ENCODE measurements at places on chromosomes 5 and 9.

DNA sequence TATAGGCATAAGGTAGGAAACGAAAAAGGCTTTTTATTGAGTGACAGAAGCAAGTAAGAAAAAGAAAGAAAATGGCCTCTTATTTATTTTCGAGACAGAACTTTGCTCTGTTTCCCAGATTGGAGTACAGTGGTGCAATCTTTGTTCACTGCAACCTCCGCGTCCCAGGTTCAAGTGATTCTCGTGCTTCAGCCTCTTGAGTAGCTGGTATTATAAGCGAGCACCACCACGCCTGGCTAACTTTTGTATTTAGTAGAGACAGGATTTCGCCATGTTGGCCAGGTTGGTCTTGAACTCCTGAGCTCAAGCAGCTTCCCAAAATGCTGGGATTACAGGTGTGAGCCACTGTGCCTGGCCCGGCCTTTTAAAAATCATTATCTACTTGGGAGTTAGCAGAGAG, 70.7 kb downstream of the NSD1 start:
- DNase-seq: no peak

DNA sequence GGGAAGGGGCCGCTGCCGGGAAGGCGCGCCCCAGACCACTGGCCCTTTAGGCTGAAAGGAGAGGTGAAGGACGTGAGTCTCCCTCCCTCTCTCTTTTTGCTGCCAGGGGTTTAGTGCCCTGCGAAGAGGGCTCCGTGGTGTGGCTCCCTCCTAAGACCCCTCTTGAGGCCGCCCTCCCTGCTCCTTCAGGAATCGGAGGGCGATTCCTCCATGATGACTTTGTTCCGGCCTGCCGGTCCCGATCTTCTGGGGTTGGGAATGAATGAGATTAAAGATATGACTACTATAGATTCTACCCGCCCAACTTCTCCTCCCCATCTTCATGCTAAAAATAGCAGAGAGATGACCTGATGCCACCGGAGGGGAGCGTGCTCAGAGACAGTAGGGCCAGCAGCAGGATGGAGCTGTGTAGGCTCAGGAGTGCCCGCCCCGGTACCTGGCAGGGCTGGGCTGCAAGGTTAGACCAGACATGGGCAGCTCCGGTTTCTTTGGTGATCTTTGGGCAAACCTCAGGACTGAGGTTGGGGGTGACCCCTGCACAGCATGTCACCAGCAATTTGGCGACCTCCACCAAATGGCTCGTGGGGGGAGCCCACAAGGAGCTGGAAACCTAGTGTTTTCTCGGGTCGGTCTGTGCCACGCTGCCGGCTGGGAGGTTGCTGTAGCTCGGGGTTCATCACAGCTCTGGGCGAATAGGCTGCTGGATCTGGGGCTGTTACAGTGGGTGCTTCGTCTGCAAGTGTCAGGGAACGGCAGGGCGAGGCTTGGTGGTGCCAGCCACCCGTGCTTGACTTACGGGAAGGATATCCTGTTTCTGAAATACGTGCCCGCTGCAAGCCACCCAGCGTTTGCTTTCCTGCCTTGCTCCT, 1.7 kb downstream of the OLFM1 start:
- DNase-seq: no peak

DNA sequence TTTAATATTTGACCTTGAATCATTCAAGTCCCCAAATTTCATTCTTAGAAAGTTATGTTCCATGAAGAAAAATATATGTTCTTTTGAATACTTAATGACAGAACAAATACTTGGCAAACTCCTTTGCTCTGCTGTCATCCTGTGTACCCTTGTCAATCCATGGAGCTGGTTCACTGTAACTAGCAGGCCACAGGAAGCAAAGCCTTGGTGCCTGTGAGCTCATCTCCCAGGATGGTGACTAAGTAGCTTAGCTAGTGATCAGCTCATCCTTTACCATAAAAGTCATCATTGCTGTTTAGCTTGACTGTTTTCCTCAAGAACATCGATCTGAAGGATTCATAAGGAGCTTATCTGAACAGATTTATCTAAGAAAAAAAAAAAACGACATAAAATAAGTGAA, 65.4 kb downstream of the WDR41 start:
- peak; percentile 81 for DNase-seq

DNA sequence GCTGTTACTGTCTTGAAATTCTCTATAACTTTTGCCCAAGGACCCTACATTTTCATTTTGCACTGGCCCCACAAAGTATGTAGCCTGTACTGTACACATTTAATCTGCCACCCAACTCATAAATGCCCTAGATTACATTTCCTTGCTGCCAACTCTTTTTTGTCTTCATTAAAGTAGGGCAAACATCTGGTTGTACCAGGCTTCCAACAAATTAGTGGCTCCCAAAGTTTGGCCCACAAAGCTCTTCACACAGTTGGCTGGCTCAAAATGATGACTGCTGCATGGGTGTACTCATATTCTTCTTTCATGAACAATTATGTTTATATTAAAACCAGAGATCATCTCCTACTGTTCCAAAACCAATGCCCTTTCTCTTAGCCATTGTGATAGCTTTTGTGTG, 45.3 kb downstream of the GNA14 start:
- DNase-seq: no peak

DNA sequence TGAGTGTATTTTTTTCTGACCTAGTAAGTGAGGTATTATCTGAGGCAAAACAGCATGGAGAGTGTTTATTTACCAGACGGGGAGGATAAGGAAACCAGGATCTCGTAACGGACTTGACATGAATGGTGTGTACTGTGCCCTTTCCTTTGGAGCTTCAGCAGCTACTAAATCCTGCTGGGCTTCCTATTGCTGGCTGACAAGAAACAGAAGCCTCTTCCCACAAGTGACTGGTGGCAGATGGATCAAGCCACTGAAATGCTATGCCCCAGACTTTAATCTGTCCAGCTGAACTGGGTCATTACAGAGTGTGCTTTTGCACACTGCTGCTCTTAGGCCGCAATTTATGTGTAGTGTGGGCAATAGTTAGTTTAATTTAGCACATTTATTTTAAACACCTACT, 162.7 kb upstream of the MRPS30 start:
- no peak for DNase-seq

DNA sequence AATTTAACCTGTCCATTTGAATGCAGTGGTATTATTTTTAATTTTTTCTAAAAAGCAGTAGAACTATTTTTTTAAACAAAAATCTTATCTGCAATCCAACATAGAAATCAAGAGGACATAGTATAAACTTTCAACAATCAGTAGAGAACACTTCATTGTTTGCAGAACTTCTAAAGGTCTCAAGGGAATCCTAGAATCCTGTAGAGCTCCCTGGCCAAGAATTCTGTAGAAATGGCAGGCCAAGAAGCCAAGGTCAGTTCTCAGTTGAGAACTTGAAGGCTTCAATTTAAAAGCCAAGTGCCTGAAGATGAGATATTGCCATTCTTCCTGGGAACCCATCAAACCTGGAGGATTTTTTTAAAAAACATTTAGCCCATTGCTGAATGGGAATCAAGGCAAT, 199.2 kb upstream of the KLF4 start:
- no peak for DNase-seq

DNA sequence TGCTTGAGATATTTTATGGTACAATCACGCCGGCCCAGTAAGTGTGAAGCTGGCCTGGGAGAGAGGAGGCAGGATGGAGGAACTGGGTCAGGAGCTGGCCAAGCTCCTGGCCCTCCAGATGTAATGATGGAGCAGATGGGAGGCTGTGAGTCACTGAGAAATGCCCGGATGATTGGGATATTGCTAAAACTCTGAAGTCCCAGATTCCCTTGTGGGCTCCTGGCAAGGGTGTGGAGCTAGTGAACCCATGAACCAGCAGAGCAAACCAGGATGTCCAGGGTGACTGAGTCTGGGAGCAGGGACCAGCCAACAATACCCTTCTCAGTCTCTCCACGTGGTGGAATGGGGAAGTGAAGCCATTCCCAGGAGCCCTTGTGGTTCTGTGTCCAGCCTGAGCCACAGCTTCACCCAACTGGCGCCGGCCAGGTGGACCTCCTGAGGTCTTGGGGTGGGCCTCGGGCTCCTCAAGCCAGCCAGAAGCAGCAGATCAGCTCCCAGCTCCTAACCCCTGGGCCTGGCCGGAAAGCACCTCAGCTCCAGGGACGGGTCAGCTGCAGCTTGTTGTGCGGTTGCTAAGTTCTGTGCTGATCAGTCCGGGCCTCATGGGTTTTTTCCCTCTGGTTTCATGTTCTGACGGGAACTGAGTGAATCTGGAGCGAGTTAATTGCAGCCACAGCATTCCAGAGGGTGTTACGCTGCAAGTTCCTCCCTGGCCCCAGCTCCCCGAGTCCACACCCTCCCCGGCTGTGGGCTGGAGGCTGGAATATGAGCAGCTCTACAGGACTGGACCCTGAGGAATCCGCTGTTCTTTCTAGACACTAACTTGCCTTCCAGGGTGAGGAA, 37.6 kb downstream of the DUSP1 start:
- DNase-seq: peak; percentile 99

All from fibroblast of skin of right biceps (primary cell).